Mesendoderm (in vitro differentiated cells): ENCODE measurements at places on chromosomes 16 and 17.

- DNase-seq: no peak
Observed at GRCh38 chr16:79985606-79986005, 385.1 kb upstream of the MAF start.

DNA sequence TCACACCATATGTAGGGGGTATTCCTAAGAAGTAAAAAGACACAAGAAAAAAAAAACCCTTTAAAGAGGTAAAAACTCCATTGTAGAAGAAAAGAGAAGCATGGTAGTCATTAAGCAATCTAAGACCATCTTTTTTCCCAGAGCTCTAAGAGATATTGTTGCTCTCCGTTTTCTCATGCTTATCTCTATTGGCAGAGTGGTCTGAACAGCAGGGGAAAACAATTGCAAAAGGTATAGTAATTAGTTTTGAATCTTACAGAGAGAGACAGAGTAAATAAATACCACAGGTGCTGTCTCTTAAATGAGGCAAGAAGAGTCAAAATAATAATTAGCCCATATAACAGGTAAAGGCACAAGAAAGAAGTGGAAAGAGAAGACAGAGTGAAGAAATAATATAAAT is 821.4 kb upstream of the CA10 start:
- DNase-seq: peak; percentile 56

GRCh38 chr17:16434662-16435061 is 19.3 kb downstream of the TRPV2 start:
- no peak for DNase-seq

DNA sequence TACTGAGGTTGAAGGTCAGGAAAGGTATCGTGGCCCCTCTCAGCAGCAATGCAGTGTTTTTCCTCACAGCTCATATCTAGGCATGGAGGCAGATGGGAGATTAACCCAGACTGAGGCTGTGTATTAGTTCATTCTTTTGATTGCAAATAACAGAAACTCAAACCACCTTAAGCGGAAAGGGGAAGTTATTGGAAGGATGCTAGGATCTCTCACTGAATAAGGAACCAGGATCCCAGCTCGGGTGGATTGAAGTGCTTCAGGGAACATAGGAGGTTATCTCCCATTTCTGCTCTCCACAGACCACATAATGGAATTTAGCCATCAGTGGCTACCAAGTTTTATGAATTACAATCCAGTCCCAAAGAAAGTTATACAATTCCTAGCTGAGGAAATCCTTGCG is 8.2 kb downstream of the ZNF689 start:
- no peak for DNase-seq

GRCh38 chr16:85385463-85386331 is 227.4 kb upstream of the GSE1 start:
- DNase-seq: no peak

GRCh38 chr17:16287563-16288027 is 65.7 kb downstream of the CENPV start:
- no peak for DNase-seq

- no peak for DNase-seq
Observed at GRCh38 chr17:55436224-55437158, 14.9 kb upstream of the MMD start.

- peak; percentile 73 for DNase-seq
Observed at GRCh38 chr16:47617732-47618131, 156.6 kb downstream of the PHKB start.

GRCh38 chr16:52450241-52450640 is 96.7 kb downstream of the TOX3 start:
- no peak for DNase-seq

- peak; percentile 13 for DNase-seq
Observed at GRCh38 chr17:39062846-39063680, 88.4 kb downstream of the PLXDC1 start.

DNA sequence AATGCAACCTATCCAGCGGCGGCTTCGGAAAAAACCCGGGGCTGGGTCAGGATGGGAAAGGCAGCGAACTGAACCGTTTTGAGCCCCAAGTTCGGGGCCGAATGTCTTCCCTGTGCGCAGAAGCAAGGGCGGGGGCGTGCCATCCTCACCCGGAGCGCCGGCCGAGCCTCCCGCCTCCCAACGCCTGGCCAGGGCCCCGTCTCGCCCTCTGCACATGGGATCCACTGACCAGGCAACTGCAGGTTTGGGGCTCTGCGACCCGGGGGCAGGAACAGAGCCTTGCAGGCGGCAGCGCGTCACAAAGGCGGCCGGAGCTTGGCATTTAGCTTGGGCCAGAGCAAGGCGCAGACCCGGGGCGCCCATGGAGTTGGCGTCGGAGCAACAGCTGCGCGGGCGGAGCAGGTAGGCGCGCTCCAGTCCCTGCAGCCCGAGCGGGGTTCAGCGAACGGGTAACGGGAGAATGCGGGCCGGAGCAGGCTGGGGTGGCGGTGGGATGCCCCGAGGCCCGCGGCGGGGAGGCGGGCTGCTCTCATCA is at the start of gene FBXO39:
FBXO39 (plus strand) TSS at position 345 of the 535 bp plus-strand sequence. CDS start 3,654 bp downstream, outside the sequence.
- no peak for DNase-seq

GRCh38 chr17:39527220-39527813 is 66.0 kb downstream of the CDK12 start:
- peak; percentile 67 for DNase-seq

DNA sequence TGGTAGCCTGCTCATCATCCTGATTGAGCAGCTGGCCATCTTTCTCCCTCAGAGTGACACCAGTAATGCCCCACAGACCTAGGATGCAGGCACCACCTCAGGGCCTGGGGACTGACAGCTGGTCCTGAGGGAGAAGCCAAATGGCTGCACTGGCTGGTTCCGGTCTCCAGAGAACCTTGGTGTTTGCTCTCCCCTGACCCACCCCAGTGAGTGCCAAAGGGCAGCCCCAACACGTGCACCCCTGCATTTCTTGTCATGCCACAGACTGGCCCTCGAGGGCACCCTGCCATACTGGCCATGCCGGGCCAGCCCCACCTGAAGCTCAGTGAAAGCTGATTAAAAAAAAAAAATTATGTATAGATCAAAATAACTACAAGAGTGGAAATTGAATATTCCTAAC is 100.5 kb downstream of the WNT3 start:
- no peak for DNase-seq

GRCh38 chr17:66422186-66422585 is 119.8 kb downstream of the PRKCA start:
- DNase-seq: no peak

GRCh38 chr17:68006797-68007196 is 10.5 kb upstream of the C17orf58 start:
- no peak for DNase-seq

- DNase-seq: no peak
Observed at GRCh38 chr16:49470513-49470991, 96.9 kb downstream of the C16orf78 start.

DNA sequence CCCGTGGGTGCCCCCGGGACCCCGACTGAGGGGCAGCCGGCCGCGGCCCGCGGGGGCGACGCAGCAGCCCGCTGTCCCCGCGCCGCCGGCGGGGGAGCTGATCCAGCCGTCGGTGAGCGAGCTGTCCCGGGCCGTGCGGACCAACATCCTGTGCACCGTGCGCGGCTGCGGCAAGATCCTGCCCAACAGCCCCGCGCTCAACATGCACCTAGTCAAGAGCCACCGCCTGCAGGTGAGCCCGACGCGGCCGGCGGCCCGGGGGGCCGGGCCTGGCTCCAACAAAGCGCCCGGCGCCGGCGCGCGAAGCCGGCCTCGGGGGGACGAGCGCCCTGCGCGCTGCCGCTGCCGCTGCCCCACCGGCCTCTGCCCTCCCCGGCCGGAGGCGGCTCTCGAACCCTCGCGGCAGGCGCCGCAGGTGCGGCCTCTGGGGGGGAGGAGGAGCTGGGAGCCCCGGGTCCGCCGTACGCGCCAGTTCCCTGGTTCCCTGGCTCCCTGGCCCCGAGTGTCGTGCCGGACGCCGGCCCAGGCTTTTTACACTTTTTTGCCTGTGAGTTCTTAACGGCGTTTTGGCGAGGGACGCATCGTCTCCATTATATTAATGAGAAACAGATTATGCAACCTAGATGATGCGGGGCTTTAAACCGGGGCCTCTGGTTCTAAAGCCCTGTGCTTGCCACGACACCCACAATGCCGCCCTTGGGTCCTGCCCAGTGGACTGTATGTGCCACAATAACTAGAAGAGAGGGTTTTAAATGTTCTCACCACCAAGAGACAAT is 521 bp downstream of the ATMIN start:
- DNase-seq: peak; percentile 53

DNA sequence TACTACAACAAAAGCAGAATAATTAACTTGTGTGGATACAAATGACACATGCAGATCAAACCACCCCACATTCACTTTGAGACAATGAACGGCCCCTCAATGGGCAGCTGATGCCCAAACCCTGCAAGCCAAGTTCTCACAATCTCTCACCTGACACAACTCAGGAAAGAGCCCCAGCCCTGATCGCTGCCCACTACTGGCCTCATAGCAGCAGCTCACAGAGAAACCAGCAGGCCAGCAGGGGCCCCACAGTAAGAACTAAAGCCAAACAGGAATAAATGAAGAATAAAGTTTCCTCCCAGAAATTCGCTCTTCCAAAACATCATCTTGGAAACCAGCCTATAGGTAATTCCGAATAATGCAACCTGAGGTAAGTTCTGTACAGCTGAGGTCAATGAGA is 7.7 kb downstream of the AKTIP start:
- peak; percentile 43 for DNase-seq

- no peak for DNase-seq
Observed at GRCh38 chr17:2703181-2703580, 8.4 kb downstream of the CLUH start.

DNA sequence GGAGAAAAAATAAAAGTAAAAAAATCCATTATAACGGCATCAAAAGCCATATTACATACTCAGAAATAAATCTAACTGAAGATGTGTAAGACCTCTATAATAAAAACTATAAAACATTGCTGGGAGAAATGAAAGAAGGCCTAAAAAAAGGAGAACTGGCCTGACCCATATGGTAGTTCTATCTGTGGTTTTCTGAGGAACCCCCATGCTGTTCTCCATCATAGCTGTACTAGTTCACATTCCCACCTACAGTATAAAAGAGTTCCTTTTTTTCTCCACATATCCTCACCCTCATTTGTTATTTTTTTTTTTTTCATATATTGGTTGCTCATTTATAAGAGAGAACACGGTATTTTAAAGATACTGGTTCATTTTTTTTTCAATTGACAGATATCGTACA is 191.8 kb downstream of the STX8 start:
- DNase-seq: no peak

GRCh38 chr16:12818326-12818725 is 14.6 kb upstream of the CPPED1 start:
- no peak for DNase-seq

GRCh38 chr17:50015146-50015545 is 20.1 kb upstream of the DLX3 start:
- no peak for DNase-seq

DNA sequence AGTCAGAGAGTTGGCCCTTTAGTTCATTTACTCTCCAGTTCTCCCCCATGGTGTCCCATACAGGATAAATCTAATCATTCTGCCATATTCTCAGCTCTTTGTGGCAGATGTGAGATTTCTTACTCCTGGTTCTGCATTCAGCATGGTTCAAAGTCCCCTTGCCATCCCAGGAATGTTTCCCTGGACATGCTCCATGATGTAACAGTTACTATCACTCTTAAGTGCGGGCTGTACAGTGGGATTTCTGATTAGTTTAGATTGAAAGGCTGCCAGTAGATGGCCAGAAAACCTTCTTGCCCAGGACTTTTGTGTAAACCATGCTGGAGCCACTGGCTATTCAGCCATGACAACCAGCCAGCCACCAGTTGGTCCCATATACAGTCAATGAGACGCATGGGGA is 10.4 kb downstream of the KRT37 start:
- DNase-seq: no peak

DNA sequence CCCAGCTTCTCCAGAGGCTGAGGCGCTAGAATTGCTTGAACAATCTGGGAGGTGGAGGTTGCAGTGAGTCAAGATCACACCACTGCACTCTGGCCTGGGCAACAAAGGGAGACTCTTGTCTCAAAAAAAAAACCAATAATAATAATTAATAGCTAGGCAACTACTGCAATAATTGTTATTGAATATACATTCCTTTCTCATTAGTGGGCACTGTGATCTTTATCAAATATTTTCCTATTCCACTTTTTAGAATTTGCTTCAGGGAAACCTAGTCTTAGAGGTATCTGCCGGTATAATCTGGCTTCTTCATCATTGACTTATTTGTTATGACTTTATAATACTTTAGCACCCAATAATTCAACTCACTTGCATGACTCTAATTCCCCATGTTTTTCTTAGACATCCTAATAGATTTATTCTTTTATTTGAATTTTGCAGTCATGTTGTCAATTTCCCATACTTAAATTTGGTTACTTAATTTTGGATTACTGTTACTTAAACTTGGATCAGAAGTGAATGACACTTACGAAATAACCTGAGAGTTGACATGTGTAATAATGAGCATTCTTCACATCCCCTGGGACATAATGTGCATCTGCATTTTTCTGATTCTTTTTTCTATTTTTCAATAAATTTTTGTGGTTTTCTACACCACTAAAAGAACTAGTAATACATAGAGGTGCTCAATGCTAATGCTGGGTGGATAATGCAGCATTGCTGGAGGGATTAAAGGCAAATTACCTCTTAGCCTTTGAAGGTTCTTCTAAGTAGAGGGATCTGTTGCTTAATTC is 25.0 kb upstream of the KCNJ16 start:
- no peak for DNase-seq

DNA sequence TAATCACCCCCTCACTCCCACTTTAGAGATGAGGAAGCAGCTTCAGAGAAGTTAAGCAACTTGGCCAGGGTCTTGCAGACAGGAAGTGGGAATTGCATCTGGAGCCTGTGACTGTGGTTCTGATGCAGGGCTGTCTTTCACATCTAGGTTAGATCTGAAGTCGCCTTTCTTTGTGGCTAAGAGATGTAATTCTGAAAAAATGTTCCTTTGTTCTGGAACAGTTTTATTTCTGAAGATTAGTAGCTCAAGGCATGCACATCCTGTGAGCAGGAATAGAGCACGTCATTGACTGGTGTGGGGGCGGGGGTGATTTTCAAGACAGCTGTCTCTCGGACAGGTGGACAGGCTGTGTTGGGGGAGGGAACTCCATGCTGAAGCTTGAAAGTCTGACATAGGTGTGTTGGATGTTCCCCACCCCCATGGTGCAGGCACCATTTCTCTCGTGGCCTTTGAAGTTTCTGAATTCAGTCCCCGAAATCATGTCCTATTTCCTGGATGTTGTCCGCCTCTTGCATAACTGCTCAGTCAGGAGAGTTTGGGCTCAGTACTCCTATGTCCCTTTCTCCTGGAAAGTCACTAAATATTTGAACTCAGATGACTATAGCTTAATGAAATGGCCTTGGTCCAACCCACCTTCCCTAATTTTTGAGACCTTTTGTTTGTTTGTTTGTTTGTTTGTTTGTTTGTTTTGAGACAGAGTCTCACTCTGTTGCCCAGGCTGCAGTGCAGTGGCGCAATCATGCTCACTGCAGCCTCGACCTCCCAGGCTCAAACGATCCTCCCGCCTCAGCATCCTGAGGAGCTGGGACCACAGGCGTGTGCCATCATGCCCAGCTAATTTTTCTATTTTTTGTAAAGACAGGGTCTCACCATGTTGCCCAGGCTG is 21.0 kb upstream of the HERPUD1 start:
- DNase-seq: peak; percentile 57
